ENCODE measurements at places on chromosomes 1 and 21. TPM values are rescaled to one million over a fixed set of nuclear protein-coding genes. Genes with fewer than 3 reads are reported as not detected.

DNA sequence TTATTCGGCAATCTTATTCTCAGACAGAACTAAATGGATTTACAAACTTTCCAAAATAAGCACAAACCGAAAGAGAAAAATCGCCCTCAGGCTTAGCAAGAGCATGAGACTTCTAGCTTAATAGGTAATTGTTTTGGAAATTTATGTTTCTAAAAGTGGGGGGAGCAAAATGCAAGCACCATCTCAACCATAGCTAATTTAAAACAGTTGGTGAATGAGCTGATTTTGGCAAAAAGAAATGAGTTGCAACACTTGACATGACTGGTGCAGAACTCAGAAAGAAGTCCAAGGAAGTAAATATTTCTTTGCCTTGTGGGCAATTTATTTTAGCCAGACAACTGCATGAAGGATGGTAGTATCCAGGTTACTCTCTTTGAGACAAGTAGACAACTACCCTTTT, 71.5 kb upstream of the PTGFR start:
- peak; percentile 45 for DNase-seq

DNA sequence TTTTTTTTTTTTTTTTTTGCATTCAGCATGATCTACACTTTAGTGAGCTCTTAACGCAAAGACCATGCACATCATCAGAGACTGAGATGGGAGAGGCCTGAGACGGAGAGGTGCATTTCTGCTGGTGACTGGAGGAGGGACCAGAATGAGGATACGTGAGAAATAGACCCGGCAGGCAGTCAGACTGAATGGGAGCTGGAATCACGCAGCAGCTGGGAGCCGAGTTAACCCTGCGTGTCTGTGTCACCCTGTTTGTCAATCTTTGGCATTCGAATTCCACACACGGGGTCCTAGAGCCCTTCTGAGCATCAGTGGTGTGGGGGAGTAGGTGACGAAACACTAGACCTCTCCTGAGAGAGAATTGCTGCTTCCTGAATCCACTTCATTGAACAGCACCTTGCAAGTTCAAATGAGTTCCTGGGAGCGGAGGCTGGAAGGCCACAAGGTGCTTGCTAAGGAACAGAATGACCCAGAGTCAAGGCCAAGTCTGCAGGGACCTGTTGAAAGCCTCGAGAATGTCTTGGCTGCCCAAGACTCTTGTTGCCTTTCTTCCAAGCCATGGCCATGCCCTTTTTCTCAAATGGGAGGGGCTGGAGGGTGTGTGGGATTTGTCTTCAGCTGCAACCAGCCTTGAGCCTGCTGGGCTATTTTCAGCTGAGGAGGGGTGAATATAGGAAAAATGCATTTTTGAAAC, 123.3 kb downstream of the CNIH3 start:
- DNase-seq, result no peak

- DNase-seq, result no peak
Observed at GRCh38 chr1:87318056-87318650, 10.5 kb upstream of the LMO4 start.

The KIAA0040 gene
- polyA plus RNA-seq, result 11.8 TPM

The LCE3E gene
- not detected for polyA plus RNA-seq
